HT1080 (cell line): ENCODE measurements at places on chromosomes 1 and 21.

GRCh38 chr1:239547987-239548386, 161.6 kb downstream of the CHRM3 start:
- peak; percentile 27 for DNase-seq

DNA sequence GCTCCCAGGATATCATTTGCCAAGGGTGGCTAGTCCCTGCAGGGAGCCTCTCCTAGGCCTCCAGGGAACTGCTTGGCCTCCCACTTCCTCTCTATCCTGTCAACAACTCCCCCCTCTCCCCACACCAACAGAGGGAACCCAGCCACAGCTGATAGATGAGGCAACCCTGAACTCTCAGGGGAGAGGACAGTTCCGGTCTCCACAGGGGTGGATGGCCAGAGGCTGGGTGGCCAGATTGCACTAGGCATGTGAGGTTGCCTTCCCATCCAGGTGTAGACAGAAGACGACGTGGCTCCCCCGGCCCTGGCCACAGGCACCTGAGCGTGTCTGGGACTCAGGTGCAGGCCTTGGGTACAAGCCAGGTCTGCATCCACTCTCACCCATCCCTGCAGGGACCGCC, 53.3 kb downstream of the TOR1AIP2 start:
- no peak for DNase-seq

DNA sequence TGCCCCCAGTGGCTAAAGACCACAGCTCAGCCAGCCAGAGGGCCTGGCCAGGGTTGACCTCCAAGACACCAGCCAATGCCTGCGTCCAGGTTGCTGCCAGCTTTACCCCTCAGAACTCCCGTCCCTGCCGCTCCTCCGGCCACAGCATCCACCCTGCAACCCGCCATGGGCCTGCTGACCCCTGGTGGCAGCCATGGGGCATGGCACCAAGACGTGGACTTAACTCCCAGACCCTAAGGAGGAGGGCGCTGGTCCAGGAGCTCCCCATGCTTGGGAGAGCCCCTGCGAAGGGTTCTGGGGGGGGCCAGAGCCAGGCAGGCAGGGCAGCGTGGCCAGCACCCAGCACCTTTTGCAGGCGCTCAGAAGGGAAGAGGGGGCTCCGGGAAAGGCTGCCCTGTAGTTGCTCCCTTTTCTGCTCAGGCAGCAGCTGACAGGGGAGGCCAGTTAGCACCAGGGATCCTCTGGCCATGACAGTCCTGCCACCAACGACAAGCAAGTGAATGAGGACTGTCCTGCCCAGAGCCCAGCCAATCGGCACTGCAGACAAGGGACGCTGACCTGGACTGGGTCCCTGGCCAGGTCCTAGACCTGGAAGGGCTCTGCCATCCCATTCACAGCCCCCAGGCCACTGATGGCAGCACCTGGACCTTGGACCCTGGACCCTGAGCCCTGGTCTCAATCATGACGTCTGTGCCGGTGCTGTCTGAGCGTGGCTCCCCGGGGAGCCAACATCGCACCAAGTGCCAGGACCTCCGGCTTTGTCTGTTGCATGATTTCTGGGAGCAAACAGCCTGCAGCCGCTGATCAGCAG, 246.2 kb downstream of the NPHP4 start:
- peak; percentile 68 for DNase-seq

DNA sequence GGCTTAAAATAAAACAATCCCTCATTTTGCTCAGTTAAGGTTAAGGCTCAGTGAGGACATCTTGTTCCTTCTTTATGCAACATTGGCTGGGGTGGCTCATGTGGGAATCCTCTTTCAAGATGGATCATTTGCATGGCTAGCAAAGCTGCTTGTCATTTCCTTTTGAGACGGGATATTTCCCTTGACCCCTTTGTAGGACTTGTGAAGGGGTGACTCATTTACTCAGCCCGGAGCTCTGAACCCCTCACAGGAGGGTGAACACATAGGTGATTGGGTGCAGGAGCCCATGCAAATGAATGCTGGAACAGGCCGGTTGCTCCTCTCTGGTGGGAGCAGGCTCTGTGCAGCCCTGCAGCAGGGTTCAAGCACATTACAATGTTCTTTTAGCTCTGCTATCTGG, 15.8 kb upstream of the C8A start:
- DNase-seq, result peak; percentile 62

DNA sequence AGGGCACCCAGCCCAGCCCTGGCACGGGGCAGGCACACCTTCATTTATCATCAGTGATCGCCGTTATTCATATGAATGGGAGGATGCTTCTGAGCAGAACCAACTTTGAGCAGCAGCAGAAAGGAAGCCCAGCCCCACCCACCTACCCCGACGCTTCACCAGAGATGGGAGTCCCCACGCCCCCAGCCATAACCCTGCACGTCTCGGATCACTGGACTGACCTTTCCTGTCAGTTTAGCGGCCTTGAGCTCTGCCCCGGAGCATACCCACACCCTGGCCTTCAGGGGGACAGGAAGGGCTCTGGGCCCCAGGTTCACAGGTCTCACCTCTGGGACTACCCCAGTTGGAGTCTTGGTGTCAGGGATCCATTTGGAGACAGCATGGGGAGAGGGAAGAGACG, 18.1 kb downstream of the LRP8 start:
- DNase-seq, result no peak

DNA sequence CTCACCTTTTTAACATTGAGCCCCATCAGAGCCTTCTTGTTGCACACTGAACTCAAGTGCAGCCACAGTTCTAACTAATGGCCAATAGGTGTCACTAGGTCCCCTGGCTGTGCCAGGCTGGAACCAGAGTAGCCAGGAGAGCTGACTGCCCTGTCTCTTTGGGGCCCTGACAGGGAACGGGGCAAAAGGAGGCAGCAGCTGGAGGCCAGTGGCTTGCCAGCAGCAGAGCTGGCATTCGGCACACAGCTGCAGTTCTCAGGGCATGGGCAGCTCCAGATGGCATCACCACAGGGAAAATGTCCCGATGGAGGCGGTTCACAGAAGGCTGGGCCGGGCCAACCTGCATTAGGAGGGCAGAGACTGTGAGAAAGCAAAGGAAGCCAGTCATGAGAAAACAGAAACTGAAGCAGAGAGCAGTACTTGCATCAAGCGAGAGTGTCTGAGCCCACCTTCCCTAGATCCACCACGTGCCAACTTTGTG, 188.6 kb downstream of the FCRL5 start:
- DNase-seq, result peak; percentile 20

GRCh38 chr1:221672239-221672645, 69.6 kb downstream of the DUSP10 start:
- peak; percentile 91 for DNase-seq

- no peak for DNase-seq
These were observed 240.4 kb downstream of the SDCCAG8 start for GRCh38 chr1:243496187-243496646.
